Kidney epithelial cell (primary cell): ENCODE measurements at places on chromosomes 3 and 15. TPM values are rescaled to one million over a fixed set of nuclear protein-coding genes. Genes with fewer than 3 reads are reported as not detected.

- DNase-seq: no peak
Measured at GRCh38 chr3:31707286-31707685, 174.6 kb downstream of the STT3B start.

- no peak for DNase-seq
Measured at GRCh38 chr3:58508437-58508836, 16.5 kb downstream of the KCTD6 start.

ACAN gene
- 0.08 and 0.27 TPM in 2 replicates for total RNA-seq

P2RY13 gene
- total RNA-seq: 0.13 TPM in 1 of 2 replicates, not detected in the other

GRCh38 chr15:84818261-84819131, 1.3 kb downstream of the ALPK3 start:
- DNase-seq: no peak
